Cortex of kidney (tissue), 1 donor: ENCODE measurements at places on chromosomes 2 and 18.

DNA sequence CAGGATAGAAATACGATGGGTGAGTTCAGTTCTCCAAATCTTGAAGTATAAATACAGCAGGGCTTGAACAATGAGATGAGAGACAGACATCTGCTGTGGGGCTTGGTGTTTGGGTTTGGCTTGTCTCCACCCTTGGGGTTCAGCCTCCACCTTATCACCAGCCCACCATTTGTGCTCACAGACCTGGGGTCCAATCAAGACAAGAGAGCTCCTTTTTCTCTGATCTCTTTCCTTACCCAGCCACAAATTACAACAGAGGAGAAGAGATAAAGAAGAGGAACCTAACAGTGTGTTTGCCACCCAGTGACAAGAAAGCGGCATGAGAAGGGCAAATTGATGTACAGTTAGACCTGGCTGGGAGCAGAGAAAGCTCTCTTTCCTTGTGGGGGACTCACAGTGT is 204.5 kb upstream of the CXCR4 start:
- no peak for DNase-seq

DNA sequence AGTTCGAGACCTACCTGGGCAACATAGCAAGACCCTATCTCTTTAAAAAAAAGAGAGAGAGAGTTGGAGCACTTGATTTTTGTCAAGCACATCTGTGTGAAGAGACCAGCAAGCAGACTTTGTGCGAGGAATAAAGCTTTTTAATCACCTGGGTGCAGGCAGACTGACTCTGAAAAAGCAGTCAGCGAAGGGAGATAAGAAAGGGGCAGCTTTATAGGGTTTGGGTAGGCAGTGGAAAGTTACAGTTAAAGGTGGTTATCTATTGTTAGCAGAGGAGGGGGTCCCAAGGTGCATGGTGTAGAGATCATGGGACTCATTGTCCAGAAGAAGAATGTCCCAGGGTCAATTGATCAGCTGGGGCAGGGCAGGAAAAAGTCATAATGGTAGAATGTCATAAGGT is 34.4 kb downstream of the NCL start:
- no peak for DNase-seq

DNA sequence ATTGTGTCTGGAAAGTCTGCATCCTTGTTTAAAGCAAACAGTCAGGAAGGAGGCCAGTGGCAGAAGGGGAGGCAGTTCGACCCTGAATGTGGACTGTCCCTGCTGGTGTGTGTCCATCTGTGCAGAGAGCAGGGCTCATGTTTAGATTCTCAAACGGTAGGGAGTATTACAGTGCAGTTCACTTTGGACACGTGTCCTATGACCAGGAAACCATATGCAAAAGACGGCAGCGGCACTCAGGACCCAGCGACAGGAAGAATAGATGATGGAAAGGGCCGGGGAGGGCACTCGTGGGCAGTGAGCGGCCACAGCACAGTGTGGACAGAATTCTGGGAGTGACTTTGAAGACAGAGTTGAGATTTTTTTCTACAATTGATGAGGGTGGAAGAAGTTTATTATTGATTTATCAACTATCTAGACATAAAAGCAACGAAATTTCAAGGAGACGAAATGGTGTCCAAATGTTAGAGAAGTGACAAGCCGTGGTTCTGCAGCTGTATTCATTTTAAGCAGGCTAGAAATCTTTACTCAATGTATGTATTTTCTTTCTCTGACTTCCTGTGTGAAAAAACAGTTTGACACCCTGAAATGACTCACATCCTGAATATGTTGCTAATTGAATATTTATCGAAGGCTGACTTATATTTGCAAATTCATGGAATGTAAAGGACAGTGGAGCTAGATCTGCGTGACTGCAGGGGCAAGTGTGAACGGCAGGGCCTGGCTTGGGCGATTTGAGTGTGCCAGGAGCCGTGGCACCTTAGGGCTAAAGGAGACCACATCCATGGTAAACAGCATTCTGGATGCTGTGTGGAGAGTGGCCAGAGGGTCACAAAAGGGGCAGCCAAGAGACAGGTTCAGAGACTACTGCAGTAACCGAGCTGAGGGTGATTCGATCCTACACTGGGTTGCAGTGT is 214.2 kb downstream of the PTGR3 start:
- no peak for DNase-seq

DNA sequence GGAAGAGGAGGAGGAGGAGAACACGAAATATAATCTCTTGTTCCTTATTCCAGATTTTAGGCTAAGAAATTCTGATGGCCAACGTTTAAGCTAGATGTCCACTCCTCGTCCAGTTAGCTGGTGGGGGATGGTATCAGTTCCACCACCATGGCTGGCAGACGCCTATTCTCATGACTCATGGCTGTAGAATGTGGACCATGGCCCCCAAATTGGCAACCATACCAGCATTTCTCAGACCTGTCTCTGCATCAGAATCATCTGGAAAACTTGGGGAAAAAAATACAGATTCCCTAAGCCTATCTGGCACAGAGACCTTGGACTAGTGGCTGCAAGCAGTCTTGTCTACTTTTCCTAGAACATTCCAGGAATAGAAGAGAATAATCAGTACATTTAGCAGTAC is 267.7 kb upstream of the SIX2 start:
- no peak for DNase-seq

- DNase-seq = no peak
Measured at GRCh38 chr2:3143602-3144001, 234.0 kb downstream of the EIPR1 start.

DNA sequence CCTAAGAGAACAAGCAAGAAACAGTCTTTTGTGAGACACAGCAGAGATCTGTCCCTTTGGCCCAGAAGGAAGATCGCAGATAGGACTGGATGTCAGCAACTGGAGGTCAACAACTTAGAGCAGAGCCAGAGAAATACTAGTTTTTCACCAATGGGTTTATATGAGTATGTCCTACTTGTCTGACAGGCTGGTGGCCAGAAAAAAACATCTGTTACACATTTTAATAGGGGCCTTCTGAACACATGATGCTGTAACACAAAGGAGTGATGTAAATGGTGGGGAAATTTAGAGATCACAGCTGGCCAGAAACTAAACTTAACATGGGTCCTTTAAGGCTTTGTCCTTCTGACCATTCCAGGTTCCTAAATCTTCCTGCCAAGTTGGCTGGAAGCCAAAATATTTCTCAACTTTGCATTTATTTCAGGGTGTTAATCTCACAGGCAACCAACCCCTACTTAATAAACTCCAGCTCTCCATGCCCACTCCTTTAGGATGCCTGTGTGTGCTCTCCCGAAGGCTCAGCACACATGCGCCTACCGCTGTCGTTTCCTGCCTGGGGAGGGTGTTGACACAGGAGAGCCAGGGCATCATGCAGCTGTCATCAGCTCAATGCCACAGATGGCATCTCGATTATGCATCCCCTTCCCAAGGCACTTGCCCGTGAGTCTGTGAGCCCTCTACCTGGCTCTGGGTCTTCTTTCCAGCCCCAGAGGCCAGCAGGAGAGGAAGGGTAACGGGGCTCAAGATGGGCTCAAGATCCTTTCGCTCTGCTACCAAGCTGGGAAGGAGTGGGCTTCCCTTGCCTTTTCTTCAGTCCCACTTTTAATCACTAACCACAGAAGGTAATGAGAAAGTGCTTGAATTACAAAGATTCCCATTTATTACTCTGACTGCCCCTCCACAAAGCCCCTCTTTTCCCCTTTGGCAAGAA is 252.5 kb downstream of the ETAA1 start:
- DNase-seq = no peak

- no peak for DNase-seq
Measured at GRCh38 chr2:150916467-150917396, 344.9 kb downstream of the RBM43 start.

DNA sequence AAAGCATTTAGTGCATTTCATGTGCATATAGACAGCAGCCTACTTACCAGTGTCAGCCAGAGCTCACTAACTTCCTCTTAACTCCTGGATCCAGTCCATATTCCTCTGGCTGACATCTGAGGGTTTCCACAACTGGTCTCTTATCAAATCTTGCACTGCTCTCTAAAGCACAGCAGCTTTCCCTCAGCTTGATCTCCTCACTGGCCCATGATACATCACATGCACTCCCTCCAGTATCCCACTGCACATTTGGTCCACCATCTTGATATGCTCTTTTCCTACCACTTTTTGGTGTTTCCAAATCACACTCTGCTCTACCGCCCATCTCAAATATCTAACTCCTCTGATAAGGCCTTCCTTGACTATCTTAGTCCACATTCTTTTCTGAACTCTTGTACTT is 105.0 kb upstream of the ZFP36L2 start:
- DNase-seq = no peak

DNA sequence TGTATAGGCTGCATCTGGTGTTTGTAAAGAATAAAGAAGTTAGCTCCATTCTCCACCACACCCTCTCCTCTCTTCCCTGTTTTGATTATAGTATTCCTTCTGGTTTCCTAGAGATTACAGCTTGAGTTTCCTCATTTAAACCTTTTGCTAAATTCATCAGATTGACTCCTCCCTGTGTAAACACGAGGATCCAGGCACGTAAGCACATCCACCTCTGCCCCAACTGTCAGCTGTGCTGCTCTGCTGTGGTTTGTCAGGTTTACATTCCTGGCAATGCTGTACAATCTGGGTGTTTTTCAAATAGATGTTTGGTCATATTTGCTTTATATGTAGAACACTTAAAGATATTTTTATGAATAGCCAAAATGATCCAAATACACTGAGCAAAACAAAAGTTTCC is 302.8 kb downstream of the PTGR3 start:
- DNase-seq = no peak

- no peak for DNase-seq
Measured at GRCh38 chr18:48157956-48158355, 227.5 kb upstream of the SMAD2 start.

DNA sequence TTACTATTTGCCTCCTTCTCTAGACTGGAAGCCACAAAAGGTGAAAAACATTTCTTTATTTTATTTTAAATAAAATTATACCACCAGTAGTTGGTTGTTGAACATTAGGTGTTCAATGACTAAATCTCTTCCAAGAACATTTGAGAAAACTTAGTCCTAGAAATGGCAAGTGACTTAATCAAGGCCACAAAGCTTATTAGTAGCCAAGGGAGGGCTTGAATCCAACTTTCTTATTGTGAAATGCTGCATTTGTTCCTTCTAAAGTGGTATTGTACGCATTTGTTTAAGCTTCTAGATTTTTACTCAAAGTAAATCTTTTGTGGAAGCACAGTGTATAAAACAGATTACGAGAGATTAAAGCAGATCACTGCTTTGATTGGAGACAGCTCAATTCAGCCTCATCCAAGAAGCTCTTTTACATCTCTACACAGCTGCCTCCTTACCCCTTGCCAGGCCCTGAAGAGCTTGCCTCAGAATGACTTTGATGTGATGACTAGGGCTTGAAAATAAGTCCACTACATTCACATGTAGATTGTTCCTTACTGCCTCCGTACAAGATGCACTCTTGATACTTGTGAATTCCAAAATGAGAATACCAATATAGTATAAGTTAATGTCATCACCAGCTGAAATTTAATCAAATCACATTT is 244.8 kb downstream of the XIRP2 start:
- no peak for DNase-seq

- no peak for DNase-seq
Measured at GRCh38 chr2:238107525-238108422, 7.6 kb downstream of the ESPNL start.

- no peak for DNase-seq
Measured at GRCh38 chr2:223055140-223055539, 3.1 kb downstream of the KCNE4 start.

DNA sequence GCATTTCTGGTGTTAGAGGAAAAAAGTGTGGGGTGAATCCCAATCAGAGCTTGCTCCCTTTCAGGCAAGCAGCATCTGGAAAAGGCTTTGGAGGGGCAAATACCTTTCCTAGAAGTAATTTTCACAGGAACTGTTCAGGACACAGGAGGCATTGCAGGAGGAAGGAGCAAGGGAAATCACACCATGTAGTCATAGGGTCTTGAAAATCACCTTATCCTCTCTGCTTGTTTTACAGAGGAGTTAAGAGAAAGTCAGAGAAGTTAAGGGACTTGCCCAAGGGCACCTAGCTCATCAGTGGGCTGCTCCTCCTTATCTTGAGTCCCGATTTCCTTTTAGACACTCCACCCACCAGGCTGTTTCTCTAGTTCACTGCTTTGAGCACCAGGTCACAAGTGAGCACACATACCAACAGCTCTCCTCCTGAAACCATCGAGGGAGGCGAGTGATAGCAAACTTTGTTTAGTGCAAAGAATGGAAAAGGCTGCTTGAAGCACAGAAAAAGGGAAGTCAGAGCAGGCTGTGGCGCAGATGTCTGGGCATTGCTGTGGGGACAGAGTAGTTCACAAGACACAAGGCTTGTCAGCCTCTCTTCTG is 89.2 kb upstream of the CXCR4 start:
- no peak for DNase-seq

GRCh38 chr2:11174222-11174621 is 19.0 kb downstream of the SLC66A3 start:
- DNase-seq = no peak

DNA sequence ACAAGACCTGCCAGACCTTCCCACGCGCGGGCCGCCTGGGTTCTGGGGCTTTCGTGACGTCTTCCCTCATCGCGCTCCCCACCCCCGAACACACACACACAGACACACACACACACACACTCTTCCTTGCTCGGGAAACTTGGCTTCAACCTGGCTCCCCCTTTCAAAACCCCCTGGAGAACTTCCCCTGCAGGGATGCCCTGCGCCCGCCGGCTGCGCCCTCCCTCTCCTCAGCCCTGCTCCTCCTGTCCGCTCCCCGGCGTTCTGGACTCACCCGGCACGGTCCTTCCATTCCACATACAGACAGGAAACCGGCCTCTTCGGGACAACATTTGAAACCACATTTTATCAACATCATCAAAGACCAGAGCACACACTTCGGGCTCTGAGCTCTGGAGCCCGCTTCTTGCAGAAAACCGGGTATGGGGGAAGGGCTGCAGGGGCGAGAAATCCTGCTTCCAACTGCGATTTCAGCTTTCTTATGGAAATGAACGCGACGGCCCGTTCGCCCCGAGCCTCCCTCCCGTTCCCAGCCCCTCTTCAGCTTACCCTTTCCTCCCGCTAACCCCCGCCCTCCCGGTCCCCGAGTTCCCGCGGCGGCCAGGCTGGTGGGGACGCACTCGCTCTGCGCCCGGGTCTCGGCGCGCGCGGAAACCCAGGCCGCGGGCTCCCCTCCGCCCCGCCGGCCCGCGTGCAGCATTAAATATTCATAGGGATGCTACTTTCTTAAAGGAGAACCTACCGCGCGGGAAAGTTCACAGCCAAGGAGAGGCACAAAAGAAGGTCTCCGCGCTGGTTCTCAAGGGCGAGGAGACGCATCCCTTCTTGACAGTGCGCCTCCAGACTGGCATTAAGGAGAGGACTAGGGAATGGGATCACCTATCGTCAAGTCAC is 18.3 kb downstream of the POU3F3 start:
- no peak for DNase-seq

GRCh38 chr2:82282111-82282882 is 1977.7 kb upstream of the LRRTM1 start:
- no peak for DNase-seq

DNA sequence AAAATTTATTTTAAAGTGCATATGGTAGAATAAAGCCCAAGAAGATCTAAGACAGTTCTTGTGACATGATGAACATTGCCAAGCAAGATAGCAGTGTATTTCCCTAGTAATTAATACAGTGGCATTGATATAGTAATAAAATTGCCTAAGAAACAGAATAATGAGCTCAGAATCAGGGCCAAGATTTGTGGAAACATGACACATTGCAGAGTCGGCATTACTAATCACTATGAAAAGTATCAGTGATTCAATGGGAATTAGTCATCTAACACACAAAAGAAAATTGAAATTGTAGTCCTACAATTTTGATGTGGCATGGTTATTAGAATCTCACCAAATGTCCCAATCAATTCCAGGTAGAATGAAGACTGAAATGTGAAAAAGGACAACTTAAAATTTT is 243.0 kb upstream of the CYRIA start:
- DNase-seq = no peak
